Urinary bladder (tissue), 4 donors: ENCODE measurements at places on chromosomes 13 and 19. TPM values are rescaled to one million over a fixed set of nuclear protein-coding genes. Genes with fewer than 3 reads are reported as not detected.

GRCh38 chr13:73693215-73693614 lies 441.0 kb downstream of the KLF12 start:
- DNase-seq: no peak

The RPS5 gene
- 1,879 TPM for polyA plus RNA-seq

The RDH8 gene
- not detected for polyA plus RNA-seq

The GSX1 gene
- polyA plus RNA-seq: not detected

GRCh38 chr13:39597838-39598237 lies 5.2 kb downstream of the LHFPL6 start:
- DNase-seq: no peak

The GJA3 gene
- polyA plus RNA-seq: 0.05 TPM

GRCh38 chr13:113941571-113942191 lies 32.2 kb downstream of the C13orf46 start:
- DNase-seq: no peak

The SYCN gene
- polyA plus RNA-seq: not detected

The SIGLEC6 gene
- 1.4 TPM for polyA plus RNA-seq

DNA sequence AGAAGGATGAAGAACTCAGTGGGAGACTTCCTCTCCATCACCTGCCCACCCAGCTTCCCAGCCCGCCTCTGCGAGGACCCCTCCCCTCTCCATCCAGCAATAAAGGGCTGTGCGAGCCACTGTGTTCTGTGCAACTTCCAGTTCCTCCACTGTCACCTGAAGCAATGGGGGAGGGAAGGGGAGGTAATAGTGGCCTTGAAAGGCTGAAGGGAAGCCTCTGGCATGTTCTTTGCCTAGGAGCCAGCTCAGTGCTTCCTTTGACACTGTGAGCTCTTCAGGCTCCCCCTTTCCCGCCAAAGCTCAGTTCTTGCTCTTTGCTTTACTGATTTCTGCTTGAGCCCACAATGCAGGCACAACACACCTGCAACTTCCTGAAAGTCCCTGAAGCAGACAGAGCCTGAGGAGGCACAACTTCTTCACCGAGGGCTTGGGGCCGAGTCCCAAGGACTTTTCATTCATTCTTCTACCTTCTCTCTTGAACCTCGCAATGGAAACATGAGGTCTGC lies 73.2 kb upstream of the DOCK9 start:
- no peak for DNase-seq

DNA sequence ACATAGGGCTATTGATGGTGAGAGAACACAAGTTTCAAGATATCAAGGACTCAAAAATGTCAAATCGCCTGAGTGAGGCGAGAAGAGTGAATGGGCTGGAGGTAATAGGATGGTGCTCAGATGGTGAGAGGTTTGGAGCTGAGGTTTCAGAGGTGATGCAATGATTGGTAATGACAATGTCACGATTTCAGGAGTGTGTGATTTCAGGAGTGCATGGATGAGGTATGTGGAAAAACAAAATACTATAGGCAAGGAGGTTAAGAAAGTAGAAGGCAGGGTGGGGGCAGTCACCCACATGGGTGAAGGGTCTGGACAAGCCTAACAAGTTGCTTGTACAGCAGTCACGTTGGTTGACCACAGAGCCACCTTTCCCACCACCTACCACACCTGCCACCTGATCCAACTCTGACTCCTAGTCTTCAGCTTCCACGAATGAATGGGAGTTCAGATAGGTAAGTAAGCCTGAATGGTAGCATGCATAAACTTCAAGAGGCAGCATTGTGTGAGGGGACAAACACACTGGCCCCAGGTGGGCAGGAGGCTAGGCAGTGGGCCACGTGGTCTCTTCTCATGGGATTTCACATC lies 71.5 kb downstream of the RUBCNL start:
- DNase-seq: no peak

The TRMT1 gene
- 31.2 TPM for polyA plus RNA-seq
